ENCODE measurements at places on chromosomes 5 and 9.
A peak's percentile ranks its signal among the peaks of the same experiment; 100 is the strongest.

- no peak for DNase-seq
Measured at GRCh38 chr9:121692606-121693387, 41.4 kb downstream of the DAB2IP start.

GRCh38 chr5:59069438-59070079, 486.7 kb downstream of the RAB3C start:
- DNase-seq, result no peak

- no peak for DNase-seq
Measured at GRCh38 chr5:159467666-159468065, 137.4 kb upstream of the IL12B start.

GRCh38 chr5:57317341-57317740, 143.5 kb downstream of the GPBP1 start:
- DNase-seq, result no peak

GRCh38 chr9:38126730-38127129, 57.7 kb upstream of the SHB start:
- peak; percentile 52 for DNase-seq

- no peak for DNase-seq
Measured at GRCh38 chr9:73743826-73744225, 592.2 kb downstream of the ANXA1 start.

- no peak for DNase-seq
Measured at GRCh38 chr5:135013947-135014570, 20.0 kb downstream of the PITX1 start.

GRCh38 chr5:105807290-105807689, 1863.4 kb downstream of the EFNA5 start:
- no peak for DNase-seq
